ENCODE measurements at places on chromosomes 2 and 18.

- DNase-seq = no peak
These were observed 5.2 kb downstream of the MYO1B start for GRCh38 chr2:191250400-191250799.

DNA sequence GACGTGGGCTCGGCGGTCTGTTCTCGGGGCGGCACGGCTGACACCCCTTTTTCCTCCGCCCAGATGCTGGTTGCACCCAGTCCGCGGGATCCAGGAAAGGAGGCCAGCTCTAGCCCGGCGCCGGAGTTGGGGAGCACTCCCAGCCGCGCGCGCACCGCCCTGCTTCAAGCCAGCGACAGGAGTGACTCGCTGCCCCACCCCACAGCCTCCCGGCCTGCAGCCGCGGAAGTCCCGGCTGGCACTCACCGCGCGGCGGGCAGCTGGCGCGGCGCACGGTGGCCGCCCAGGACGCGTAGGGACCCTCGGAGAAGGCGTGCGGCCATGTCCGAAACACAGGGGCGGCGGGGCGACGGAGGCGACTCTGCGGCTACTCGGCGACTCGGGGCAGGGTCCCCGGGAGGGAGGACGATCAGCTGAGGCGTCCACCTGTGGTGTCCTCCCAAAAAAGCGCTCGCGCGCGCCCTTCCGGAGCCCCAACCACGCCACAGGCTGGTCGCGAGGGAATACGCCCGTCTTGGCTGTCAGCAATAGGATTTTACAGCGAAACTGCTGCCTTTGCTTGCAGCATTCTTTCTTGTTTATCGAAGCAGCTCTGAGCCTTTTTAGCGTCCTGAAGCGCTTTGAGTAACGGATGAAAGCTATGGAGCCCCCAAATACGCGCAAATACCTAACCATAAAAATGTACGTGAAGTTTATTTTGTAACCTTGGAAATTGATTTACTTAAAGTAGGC lies at the start of gene ACADL:
TSS of gene ACADL (minus strand) at position 507 of the 732 bp plus-strand sequence. CDS start at position 323, 184 bp downstream.
- DNase-seq = peak; percentile 27

GRCh38 chr2:20072436-20073158 lies 21.2 kb upstream of the LAPTM4A start:
- no peak for DNase-seq

- peak; percentile 16 for DNase-seq
These were observed 24.8 kb upstream of the RPE start for GRCh38 chr2:209977386-209978239.

DNA sequence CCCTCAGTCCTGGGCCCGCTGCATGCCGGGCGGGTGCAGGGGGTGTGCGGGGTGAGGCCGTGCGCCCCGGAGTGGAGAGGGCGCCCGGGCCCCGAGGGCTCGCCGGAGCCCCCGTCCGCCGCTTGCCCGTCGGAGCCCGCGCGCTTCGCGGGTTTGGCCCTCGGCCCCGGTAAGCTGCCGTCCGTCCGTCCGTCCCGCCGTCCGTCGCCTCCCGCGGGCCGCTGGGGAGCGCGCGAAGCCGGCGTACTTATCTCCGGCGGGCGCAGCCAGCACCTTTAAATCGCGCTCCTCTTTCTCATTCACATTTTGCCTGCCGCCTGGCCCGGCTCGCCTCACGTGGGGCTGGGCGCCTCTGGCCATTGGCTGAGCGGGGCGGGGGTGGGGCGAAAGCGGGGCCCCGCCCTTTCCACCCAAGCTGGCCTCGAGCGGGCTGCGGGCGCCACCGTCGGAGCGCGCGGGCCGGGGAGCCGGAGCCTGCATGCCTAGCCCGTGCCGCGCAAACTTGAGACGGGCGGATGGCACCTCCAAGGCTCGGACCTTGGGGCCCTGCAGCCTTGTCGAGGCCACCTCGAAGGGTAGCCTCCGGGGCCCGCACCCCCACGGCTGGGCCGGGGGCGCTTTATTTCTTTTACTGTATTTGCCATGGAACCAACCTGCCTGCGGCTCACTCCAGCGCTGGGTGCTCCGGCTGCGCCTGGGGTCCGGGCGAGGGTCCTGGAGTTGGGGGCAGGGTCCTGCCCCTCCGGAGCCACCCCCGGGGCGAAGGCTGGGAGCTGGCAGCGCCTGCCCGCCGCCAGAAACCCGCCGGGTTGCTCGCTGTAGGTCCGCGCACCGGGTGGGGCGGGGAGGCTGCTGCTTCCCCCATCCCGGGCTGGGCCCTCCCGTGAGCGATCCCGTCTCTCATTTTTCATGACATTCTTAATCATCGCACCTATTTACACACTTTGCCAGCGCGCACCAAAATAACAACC lies at the start of gene GBX2:
TSS of gene GBX2 (minus strand) at position 277 of the 971 bp plus-strand sequence. CDS start 415 bp downstream, outside the sequence.
- DNase-seq = peak; percentile 86

DNA sequence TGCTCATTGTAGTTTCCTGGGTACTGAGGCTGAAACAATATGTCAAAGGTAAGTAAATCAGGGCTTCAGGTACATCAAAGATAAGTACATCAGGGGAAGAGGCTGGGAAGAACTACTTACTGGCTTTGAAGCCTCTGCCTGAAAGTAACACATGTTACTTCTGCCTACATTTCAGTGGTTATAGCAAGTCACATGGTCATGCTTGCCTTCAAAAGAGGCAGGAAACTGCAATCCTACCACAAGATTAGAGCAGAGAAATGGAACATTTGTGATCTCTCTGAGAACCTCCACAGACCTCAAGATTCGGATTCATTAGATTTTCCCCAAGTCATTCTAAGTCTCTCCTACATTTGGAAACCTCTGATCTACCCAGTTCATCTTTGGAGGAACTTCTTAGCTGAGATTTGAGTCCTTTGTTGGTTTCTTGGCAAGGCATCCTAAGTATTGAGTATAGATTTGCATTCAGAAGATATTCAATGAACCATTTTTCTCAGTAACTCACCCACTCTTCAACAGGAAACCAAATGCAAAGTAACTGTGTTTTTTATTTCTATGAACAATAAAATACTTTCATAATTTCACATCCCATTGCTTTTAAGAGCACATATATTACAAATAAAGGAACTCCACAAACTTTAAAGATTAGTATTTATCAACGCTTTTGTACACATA lies 48.5 kb upstream of the CCDC195 start:
- DNase-seq = no peak

GRCh38 chr2:101256316-101256715 lies 3.6 kb downstream of the CNOT11 start:
- no peak for DNase-seq

DNA sequence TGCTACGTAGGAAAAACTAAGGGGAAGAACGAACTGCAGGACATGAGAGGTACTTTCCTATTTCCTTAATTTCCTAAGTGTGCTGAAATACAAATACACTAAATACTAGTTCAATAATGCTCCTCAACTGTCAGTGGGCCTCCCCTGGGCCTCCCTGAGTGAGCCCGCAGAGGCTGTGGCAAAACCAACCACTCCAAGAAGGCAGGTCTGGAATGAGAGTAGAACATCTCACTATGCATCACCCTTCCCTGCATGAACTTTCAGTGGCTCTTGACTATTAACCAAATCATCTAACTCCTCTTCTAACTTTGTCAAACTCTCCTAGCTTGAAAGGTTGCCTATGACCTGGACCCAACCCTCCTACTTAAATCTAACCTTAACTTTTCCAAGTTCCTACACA lies 84.6 kb downstream of the THADA start:
- DNase-seq = no peak

- no peak for DNase-seq
These were observed 109.7 kb downstream of the LPIN1 start for GRCh38 chr2:11856095-11856494.

DNA sequence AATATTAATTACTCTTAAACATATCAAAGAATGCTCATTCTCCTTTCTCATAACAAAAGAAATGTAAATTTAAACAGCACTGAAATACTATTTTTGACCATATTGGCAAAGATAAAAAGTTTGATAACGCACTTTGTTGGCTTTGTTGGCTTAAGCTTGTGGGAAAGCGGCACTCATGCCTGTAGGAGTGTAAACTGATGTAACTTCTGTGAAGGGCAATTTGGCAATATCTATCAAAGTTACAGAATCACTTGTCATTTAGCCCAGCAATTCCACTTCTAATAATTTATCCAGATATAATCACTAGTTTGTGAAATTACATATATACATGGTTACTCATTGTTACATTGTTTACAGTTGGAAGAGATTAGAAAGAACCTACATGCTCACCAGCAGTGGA lies 311.8 kb upstream of the STON1 start:
- no peak for DNase-seq

DNA sequence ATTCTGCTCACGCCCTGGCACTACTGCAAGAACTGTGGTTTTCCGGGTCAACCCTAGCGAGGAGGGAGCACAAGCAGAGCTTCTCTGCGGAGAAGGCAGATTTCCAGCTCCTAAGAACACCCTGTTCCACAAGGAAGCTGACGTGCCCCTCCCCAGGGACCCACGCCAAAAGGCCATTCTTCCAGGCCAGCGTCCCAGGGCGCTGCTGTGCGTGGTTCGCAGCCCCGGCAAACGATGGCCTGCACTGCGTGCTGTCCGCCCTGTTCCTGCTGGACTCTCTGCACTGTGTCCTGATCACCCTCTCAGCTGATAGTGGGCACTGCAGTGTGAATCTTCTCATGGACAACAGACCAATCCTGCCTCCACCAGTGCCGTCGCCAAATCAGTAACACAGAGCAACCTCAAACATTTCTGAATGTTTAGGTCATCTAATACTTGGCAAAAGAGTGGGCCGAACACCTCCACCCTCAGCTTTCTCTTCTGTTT lies 49.1 kb downstream of the ADI1 start:
- peak; percentile 93 for DNase-seq

GRCh38 chr2:8602809-8603208 lies 79.0 kb upstream of the ID2 start:
- DNase-seq = no peak

- DNase-seq = no peak
These were observed 267.1 kb downstream of the PRKCE start for GRCh38 chr2:45918463-45919159.

DNA sequence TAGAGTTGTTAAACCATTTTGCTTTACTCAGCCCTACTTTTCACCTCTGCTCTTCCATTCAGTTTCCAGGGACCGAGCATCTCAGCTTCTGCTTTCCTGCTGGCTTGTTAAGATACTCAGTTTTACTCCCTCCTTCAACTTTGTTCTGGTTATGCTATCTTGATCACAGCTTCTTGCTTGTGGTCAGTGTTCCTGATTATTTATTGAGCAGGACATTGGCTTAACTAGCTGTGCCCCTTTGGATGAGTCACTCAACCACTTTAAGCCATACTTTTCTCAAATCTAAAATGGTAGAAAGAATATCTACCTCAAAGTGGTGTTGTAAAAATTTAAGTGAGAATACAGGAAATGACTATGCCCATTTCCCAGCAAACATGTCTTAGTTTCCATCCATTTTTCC lies 124.0 kb downstream of the KYNU start:
- no peak for DNase-seq

GRCh38 chr2:105378921-105379383 lies 19.9 kb downstream of the FHL2 start:
- no peak for DNase-seq

DNA sequence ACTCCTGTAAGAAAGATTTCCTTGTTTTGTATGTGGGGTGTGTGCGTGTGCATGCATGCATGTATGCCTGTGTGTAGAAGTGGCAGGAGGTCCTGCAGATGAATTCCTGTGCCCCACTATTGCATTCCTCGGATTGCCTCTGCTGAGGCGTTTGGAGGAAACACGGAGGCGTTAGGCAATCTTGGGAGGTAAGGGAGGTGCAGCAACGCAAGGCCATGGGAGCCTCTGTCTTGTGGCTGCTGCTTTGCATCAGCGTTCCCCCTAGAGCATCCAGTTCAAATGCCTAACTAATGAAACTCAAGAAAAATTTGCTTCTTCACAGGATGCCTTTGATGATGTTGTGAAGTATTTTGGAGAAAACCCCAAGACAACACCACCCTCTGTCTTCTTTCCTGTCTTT lies 80.0 kb downstream of the PRPF40A start:
- DNase-seq = no peak

- DNase-seq = no peak
These were observed 1.1 kb downstream of the TRABD2A start for GRCh38 chr2:84879584-84880394.

GRCh38 chr18:52826994-52827393 lies 487.0 kb downstream of the DCC start:
- no peak for DNase-seq

DNA sequence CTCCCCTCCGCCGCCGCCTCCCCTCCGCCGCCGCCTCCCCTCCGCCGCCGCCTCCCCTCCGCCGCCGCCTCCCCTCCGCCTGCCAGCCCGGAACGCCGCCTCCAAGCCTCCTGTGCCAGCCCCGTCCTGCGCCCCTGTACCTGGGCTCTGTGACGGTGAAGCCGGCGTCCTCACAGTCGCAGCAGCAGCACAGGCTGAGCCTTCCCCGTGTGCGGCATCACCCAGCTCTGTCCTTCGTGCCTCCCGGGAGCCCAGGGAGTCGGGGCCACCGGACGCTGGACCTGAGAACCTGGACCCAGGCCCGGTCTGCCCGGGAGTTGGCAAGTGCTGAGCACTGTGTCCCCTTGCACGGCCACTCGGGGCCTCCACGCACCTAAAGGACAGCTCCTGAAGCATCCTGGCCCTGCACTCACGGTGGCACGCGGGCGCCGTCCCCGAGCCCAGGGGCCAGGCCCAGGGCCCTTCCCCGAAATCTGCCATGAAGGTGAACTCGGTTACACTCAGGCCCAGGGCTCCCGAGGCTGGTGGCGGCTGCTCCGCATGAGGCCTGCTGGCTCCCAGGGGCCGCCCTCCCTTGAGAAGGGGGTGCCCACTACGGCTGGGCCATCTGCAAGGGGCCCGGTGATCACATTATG lies 32.9 kb downstream of the RTP5 start:
- DNase-seq = no peak

- no peak for DNase-seq
These were observed 22.2 kb downstream of the ACVR2A start for GRCh38 chr2:147867050-147867449.

DNA sequence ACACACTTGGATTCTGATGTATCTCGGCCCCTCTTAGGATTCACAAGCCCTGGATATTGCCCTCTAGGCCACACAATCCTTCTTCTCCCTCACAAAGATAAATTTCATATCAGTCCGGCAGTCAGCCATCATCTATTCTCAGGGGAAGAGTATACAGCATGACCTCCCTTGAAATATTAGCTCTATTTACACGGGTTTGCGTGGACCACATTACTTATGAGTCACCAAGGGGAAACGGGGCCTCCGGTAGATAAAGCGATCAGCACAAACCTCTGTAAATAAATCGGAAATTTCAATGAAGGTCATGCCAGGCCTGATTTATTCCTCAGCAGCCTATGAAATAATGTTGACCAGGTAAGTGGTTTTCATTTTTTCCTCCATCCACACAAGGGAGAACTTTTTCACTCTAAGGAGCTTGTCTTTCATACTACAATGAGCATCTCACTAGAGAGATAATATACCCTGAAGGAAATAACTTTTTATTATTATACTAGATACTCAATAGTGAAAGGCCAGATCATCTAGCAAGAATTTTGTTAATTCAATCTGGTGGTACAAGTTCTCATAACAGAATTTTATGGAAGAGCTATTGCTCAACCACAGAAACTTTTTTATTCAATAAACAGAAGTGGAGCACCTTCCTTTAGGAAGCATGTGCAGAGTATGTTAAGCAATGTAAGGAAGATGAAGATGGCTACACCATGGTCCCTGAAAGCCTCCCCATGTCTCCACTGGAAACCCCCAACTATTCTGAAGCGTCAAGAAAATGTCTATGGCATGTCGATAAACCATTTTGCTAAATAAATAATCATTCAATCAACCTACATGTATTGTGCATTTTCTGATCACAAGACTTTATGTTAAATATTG lies 125.2 kb upstream of the PIK3C3 start:
- DNase-seq = no peak

Data from hepatic stellate cell (primary cell).